ENCODE measurements at places on chromosomes 6 and 20. TPM values are rescaled to one million over a fixed set of nuclear protein-coding genes. Genes with fewer than 3 reads are reported as not detected.
A peak's percentile ranks its signal among the peaks of the same experiment; 100 is the strongest.

- DNase-seq, result no peak
Measured at GRCh38 chr6:45417436-45417835, 39.7 kb upstream of the SUPT3H start.

DNA sequence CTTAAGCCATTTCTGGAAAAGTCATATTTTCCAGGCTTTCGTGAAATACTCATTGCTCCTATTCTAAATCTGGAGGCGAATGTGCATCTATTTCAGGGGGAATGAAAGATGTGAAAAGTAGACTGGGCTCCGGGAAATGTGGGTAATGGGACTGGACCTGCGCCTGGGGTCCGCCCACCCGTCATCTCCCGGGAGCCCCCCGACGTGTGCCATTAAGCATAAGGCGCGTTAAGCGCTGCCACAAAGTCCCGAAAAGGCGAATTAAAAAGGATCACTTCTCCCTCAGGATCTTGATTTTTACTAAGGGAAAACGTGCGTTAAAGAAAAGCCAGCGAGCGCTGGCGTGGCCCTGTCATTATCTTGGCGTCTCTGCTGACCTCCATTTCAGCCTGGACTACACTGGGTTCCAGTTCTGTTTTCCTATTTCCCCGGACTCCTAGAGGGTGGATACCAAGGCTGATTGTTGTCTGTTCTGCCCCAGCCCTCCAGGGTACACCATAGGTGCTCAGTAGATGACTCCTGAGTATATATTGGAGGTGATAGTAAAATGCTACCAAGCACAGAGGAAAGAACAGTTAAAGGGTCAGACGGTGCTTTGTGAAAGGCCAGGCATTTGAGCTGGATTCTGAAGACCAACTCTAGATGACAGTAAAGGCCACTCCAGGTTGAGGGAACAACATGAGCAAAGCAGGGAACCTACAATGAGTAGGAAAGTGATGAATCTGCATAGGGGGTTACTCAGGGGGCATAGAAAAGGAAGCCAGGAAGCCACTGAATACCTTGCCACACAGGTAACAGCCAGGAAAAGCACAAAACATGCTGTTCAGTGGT lies 89.2 kb upstream of the ARID1B start:
- DNase-seq, result peak; percentile 32

GRCh38 chr6:118933855-118934460 lies 1.0 kb downstream of the MCM9 start:
- no peak for DNase-seq

DNA sequence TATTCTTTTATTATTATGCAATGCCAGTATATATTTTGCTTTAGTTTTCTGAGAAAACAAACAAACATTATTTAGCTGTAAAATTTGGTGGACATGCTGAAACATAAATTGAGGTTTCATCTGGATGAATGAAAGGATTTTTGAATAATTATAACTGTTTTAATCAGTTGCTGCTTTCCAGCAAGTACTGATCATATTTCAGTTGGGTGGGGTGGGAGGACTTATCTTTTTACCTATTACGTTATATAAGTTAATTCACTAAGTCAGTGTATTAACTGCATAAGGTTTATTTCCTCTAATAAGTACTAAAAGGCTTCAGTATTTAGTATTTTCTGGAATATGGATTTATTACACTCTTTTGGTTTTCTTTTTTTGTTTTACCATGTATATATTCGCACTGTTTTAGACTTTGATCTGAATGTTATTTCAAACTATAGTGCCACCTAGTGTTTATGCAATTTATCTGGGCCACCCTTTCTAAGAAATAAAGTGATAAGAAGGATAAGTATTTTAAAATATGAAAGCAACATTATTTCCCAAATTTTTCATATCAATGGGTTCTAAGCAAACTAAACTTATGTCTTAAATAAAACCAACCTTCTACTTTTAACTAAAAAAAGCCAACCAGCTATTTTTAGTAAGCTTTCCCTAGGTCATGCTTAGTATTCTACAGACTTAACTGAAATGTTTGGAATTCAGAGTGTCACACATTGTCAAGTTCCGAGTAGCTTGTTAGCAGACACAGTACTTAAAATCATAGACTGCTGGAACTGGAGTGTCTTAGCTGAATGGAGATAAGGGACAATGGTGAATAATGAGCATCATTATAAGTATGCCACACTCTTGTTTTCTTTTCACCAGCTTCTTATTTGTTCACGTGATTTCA lies 105.4 kb upstream of the MCHR2 start:
- peak; percentile 34 for DNase-seq

- no peak for DNase-seq
Measured at GRCh38 chr20:48832405-48832730, 4.6 kb upstream of the PREX1 start.

GRCh38 chr6:129744201-129744879 lies 34.4 kb upstream of the ARHGAP18 start:
- peak; percentile 37 for DNase-seq

GRCh38 chr20:4234128-4234527 lies 218.8 kb upstream of the RNF24 start:
- DNase-seq, result no peak

DNA sequence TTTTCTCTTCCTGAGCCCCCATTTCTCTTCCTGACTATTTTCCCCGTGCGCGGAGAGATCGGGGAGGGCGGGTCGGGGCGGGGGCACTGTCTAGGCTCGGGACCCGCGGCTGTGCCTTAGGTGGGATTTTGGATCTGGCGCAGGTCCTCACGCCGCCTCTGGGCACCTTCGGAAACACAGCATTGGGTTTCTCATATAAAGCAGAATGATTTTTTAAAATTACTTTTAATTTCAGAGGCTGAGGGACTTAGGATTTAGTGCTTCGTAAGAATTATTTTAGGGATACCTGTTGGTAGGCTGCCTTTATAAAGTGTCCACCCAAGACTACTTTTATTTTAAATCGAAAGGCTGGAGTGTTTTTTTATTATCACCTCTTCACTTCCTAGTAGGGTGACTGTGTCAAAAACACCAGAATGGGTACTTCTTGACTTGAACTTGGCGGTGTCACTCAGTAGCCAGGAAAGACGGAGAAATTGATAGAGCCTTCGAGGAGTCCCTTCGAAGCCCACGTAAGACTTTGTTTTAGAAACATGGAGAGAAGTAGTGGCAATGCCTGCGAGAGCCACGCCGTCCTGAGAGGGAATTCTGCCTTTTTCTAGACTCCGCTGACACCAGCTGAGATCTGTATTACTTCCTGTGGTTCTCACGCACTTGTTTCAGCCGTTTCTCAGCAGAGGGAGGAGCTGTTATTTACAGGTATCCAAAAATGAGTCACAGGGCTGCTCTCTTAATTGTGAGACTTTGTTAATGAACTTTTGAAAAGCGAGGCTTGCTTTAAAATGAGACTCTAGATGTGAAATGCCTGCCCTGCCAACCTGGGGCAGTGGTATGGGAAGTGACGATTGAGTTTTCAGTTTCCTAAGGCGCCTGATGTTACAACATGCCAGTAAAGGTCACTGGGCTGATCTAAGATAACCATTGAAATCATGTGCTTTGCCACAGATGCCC lies 667 bp downstream of the STX11 start:
- peak; percentile 11 for DNase-seq

DNA sequence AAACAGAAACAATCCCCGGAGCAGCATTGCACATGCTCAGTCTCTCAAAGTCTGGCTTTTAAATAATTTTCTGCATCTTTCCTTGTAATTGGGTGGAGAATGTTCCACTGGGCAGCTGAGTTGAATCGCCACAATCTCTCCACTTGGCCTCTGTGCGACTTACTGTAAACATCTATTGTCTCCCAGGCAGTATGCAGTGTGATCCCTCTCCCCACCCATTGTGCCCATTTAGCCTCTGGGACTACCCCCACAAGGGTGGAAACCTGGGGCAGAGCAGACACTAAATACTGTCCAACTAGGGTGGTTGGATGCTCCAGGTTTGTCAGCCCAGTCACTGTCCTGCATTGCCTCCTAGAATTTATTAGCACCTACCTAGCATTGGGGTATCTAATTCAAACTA lies 96.2 kb downstream of the JARID2 start:
- no peak for DNase-seq

DNA sequence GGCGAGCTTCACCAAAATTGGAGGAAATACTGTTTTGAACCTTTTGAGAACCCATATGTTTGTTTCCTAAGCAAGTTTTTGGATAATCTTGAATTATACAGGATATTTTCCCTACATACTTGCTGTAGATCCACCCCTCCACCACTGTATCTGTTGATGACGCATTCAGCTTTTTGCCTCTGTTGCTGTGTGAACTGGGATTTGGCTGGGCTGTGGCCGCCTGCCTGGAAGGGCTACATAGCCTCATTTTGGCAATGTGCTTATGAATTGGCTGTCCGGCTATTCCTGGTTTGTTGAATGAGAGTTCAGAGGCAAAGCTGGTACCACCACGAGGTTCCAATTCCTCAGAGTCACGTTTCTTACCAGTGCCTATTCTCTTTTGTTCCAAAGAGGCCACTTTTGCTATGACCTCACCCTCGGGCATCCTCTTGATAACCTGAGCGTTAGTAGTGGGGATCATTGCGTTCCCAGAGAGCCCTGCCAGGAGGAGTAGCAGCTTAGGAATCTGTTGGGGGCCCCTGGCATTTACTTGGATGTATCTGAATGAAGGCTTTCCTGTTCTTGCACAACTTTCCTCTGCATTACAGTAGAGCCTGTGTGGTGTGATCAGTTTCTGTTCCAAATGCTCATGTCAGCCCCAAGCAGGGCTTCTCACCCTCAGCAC lies 6.4 kb downstream of the FAM83D start:
- DNase-seq, result no peak

- DNase-seq, result no peak
Measured at GRCh38 chr6:107275330-107275865, 160.1 kb upstream of the BEND3 start.

GRCh38 chr6:12613811-12614210 lies 102.8 kb upstream of the PHACTR1 start:
- no peak for DNase-seq

DNA sequence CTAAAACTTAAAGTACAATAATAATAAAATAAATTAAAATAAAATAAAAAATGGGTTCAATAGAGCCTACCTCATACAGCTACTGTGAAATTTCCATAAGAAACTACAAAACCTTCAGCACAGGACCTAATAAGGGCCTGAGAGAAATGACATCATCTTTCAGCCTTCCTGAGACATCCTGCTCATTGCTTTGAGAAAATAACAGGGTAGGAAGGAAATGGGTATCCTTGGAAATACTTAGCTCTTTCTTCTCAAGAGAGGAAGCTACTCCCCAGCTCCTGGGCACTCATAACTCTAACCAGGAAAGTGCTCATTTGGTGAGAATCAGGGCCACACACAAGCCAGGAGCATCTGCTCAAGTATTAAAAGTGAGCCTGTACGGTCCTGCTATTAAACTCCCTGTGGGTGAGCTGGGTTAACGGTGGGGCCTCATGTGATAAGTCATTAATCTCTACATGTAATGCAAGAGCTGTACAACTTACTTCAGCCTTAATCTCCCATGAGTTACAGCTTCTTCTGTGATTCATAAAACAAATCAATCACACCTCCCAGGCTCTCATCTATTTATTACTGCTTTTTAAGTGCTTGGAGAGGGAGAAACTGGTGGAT lies 141.4 kb downstream of the MAFB start:
- no peak for DNase-seq

- no peak for DNase-seq
Measured at GRCh38 chr6:122718616-122719015, 60.9 kb upstream of the FABP7 start.

DNA sequence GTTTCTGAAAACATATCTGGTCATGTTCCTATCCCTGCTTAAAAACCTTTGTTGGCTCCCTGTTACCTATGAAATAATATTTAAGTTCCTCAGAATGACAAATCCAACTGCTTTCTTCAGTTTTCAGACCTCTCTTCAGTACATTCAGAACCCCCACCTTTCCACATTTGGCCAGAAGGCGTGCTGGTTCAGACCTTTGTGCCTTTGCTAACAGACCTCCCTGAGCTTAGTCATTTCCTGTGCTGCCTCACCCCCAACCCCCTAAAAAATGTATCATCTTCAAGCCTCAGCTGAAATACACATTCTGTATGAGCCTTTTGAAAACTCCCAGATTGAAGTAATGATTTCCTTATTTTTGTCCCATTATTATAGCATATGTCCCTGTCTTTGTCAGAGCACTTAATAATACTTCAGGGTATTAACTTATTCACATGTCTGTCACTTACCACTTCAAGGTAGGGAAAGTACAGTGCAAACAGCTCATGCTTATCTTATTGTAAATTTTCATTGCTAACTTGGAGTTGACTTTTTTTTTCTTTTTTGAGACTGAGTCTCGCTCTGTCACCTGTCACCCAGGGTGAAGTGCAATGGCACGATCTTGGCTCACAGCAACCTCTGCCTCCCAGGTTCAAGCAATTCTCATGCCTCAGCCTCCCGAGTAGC lies 19.7 kb downstream of the FAM217A start:
- DNase-seq, result no peak

- DNase-seq, result no peak
Measured at GRCh38 chr6:80988892-80989291, 763.6 kb downstream of the TENT5A start.

DNA sequence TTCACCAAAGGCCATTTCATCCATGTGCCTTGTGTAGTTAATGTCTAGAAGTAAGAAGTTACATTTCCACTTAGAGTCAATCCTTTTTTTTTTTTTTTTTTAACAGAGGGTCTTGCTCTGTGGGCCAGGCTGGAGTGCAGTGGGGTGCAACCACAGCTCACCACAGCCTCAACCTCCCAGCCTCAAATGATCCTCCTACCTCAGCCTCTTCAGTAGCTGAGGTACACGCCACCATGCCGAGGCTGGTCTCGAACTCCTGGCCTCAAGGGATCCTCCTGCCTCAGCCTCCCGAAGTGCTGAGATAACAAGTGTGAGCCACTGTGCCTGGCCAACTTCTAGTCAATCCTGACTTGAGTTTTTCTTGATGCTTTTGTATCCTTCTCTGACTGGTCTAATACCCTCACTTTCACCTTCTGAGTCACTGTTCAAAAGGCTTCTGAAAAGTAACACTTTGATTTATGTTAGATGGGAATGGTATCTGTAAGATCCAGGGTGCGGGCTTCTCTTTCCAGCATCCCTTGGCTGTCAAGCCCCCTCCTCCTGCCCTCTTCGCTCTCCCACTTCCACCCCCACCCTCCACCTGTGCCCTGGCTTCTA lies 22.1 kb downstream of the TRAM2 start:
- no peak for DNase-seq

- DNase-seq, result no peak
Measured at GRCh38 chr6:47788498-47788884, 6.7 kb downstream of the OPN5 start.

DNA sequence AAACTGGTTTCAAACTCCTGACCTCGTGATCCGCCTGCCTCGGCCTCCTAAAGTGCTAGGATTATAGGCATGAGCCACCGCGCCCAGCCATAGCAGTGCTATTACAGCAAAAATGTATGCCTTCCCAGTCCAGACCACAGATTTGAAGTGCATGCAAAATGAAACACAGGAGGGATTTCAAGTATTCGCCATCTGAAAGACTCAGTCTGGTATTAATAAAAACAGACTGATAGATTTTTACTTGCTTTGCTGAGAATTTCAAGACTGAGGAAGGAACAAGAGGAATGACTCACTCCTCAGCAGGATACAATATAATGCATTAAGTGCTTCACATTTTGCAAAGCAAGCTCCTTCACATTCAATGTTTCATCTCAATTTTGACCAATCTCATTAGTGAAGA lies 134.9 kb downstream of the TMEM200A start:
- DNase-seq, result no peak

SPATA25 gene
- total RNA-seq, result 5.8 TPM

OPRM1 gene
- not detected for total RNA-seq

GPX5 gene
- total RNA-seq, result not detected

PDE10A gene
- not detected for total RNA-seq

RAET1G gene
- total RNA-seq, result not detected

RRAGD gene
- total RNA-seq, result 17.6 TPM

SSTR4 gene
- not detected for total RNA-seq

C4A gene
- 6.6 TPM for total RNA-seq

ANKRD66 gene
- not detected for total RNA-seq

SEMG1 gene
- not detected for total RNA-seq

SGK2 gene
- total RNA-seq, result 0.48 TPM

MAP1LC3A gene
- total RNA-seq, result not detected

FOXQ1 gene
- total RNA-seq, result not detected

All from OCI-LY7 (cell line).